Activated naive CD4-positive, alpha-beta T cell treated with anti-CD3 and anti-CD28 coated beads, Interleukin-2, amount 50 U/mL, for 72 hours (primary cell): ENCODE measurements at places on chromosomes 3 and 15. TPM values are rescaled to one million over a fixed set of nuclear protein-coding genes. Genes with fewer than 3 reads are reported as not detected.
A peak's percentile ranks its signal among the peaks of the same experiment; 100 is the strongest.

GASK1A gene
- not detected for total RNA-seq

DNA sequence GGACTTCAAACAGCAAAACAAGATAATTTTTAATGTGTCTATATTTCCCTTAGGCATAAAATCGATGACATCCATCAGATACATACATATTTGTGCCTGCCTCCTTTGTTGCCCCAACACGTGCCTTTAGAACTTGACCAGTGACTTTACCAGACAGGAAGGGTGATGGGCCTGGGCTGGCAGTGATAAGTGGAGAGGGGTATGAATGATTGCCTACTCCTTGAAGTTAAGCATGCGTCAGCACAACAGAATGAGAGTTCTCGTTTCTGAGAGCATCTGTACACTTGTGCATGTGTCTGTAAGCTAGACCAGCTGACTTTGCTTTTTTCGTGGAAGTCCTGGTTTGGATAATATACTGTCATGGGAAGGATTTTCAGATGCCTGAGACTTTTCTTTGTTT, 54.9 kb upstream of the COL6A6 start:
- DNase-seq, result no peak

- no peak for DNase-seq
These were observed 331.5 kb upstream of the SLCO3A1 start for GRCh38 chr15:91521996-91522395.

DNA sequence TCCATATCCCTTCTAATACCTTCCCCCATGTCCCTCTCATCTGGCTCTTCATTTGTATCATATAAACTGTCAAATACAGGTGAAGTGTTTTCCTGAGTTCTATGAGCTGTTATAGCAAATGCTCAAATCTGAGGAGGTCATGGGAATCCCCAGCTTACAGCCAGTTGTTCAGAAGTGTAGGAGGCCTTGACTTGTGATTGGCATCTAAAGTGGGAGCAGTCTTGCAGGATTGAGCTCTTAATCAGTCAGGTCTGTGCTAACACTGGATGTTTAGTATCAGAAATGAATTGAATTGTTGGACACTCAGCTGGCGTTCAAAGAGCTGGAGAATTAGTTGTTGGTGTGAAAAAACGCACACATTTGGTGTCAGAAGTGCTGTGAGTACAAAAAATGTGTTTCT, 65.0 kb downstream of the IFT57 start:
- no peak for DNase-seq

GRCh38 chr3:52317208-52318000, 1.3 kb downstream of the DNAH1 start:
- peak; percentile 61 for DNase-seq

GRCh38 chr3:78963771-78964170, 804.0 kb downstream of the ROBO1 start:
- DNase-seq, result no peak

GRCh38 chr15:98779463-98780071, 131.2 kb downstream of the IGF1R start:
- peak; percentile 82 for DNase-seq

- DNase-seq, result no peak
These were observed 87.8 kb upstream of the MDFIC2 start for GRCh38 chr3:70400194-70400593.

GRCh38 chr3:40989141-40990061, 209.9 kb upstream of the CTNNB1 start:
- DNase-seq, result no peak

KCTD6 gene
- 5.7 TPM for total RNA-seq

TMOD2 gene
- 2.8 TPM for total RNA-seq

DNA sequence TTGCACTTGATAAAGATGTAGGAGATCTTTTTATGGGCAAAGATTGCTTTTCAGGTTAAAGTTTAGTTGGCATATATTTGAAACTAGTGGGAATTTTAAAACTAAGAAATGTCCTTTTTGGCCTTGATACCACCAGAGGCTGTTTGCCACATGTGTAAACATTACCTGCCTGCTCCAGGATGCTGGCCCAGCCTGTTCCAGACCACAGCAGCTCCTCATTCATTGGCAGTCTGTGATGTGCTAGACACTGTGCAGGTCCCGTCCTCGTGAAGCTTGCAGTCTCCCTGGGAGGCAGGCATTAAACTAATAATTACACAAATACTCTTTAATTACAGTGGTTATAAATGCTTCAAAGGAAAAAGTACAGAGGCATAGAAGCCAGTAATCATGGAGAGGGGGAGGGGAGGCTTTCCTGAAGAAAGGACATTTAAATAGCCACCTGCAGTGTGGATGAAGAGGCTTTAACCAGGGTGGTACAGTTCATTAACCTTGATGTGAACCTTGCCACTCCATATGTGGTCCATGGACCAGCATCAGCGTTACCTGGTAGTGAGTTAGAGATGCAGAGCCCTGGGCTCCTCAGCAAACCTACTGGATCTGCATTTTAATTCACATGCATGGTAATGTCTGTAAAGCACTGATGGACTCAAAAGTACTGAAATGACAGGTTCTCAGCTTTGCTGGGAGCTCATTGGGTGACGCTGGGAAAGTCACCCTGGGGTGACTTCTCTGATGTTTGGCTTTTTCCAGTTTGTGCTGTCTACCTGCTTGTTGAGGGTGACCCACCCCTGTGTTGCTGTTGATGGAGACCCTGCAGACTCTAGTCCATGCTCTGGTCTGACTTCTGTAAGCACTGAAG, 5.3 kb downstream of the ZNF710 start:
- no peak for DNase-seq

RHCG gene
- total RNA-seq, result not detected

DAZL gene
- total RNA-seq, result not detected

- DNase-seq, result no peak
These were observed 114.8 kb downstream of the OXNAD1 start for GRCh38 chr3:16379838-16380237.

AGBL1 gene
- not detected for total RNA-seq

DNA sequence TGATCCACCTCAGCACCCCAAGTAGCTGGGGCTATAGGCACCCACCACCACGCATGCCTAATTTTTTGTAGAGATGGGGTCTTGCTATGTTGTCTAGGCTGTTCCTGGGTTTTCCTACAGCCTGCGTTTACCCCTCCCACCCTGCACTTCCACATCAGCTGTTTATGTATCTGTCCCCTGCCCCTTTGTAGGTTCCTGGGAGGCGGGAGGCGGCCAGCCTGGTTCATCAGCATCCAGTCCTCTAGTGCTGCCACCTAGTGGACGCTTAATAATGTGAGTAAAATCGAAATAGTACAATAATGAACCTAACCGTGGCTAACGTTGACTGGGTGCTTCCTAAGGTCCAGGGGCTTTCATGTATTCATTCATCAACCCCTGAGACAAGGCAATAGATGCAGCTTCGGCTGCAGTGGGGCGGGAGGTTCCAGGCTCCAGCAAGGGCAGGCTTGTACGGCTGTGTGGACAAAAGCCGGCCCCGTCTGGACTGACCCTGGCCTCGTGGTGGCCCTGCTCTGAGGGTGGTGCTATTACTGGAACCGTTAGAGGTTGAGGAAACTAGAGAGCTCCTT, 1.2 kb upstream of the LCTL start:
- DNase-seq, result no peak

KY gene
- not detected for total RNA-seq

DNA sequence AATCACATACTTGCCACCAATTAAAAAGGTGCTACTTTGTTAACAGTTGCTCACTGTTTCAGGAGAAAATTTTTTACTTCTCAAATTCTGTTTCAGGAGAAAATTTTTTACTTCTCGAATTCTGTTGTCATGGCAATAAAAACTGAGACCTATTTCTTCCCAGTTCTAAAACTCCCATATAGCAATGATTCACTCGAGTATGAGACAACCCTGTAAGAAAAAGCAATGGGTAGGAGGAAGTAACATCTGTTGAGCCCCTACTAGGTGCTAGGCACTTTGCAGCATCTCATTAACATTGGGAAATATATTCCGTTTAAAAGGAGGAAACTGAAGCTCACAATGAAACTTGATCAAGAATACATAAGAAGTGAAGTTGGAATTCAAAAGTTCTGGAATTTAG, 35.1 kb upstream of the IGSF11 start:
- no peak for DNase-seq

GRCh38 chr3:133988631-133989161, 41.0 kb downstream of the SLCO2A1 start:
- DNase-seq, result no peak

DNA sequence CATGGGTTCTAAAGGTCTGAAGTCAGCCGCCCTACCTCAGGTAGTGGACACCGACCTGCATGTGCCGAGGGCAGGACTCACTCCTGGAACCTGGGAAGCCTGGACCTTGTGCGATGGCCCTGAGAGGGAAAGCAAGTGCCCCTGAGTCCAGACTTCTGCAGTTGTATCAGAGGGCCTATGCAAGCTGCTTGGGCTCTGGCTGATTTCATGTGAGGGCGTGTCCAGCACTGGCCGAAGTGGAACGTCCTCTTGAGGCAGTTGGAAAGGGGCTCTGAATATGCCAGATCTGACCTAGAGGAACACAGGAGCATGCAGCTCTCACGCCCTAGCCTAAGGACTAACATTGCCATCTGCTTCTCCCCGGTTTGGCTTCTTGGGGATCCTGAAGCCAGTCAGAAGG, 2.5 kb upstream of the CAMP start:
- DNase-seq, result no peak

DNA sequence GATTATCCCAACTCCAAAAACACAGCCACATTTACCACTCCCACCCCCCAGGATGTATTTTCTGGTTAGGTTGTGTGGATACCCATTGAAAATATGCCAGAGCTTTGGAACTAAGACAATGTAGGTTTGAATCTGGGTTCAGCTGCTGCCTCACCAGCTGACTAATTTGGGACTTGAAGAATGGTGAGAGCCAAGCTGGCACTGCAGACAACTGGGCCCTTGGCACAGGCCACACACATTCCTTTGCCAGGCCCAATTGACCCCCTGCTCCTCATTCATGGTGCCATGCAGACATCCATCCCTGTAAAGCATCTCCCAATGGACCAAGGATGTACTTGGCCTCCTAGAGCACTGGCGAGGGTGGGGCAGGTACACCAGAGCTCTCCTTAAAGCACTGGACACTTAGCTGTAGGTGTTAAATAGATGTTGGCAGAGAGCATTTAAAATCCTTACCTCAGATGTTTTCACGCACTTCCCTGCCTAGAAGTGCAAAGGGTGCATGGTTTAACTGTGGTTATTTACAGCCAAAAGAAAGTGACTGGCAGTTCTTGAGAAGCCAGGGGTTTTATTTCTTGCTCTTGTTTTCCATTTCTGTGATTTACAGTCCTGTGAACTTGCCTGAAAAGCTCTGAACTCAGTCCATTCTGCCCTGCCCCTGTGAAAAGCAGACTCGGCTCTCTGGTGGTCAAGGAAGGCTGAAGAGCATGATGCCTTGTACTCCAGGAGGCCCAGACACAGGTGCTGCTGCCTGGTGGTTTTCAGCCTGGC, 138.5 kb downstream of the CLSTN2 start:
- DNase-seq, result no peak

DNA sequence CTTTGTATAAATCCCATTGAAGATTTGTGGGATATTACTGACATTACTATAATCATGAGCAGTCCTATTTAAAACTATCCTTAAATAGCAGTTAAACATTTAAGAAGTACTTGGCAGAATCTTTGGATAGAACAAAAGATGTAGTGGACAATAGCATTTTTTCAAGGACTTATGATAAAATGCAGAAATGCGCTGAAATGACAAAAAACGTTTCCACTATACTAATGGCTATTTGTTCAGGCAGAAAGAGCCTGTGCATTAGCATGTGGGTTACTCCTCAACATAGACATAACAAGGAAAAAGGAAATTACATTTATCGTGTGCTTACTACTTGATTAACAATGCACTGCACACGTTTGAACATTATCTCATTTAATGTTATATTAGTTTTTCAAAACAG, 80.7 kb downstream of the GADL1 start:
- no peak for DNase-seq

DNA sequence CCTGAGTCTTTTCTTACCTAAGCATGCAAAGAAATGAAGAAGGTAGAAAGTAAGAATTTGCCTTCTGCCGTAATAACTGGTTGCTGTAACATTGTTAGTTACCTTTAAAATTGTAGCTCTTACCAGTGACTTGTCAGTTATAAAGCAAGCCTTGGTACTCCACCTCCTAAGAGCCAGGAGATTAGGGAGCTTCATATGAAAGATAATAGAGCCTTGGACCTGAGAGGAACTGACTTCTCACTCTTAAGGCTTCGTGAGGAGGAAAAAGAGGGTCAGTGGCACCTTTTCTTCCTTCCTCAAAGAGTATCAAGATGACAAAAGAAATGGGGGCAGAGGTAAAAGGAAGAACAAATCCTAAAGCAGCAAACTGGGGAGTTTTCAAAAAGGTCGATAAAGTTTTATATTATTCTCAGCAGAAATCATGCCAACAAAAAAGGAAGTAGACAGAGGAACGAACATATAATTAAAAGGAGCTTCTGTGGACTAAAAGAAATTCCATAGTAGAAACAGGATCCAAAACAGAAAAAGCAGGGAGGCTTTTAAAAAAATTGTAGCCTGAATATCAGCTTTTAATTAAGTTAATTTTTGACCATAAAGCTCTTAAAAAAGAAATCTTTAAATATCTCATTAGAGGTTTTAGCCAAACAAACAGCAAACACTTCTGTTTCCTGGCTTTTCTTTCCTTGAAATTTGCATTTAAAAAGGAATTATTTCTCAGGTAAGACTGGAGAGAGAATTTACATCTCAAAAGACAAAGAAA, 847.1 kb upstream of the ALCAM start:
- DNase-seq, result no peak

DNA sequence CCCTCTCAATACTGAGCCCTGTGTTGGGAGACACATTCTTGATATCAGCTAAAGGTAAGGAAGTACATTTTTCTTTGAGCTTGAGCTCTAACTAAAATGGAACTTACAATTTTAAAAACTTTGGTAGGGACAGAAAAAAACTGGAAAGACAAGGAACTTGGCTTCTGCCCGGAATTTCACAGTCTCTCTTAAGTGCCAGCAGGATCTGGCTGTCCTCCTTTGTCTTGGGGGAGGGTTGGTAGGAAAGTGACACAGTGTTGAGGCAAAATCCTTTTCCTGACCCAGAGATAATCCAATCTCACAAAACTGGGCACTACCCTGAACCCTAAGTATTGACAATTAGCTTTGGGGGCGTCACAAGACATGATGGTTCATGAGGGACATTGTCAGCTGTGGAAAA, 45.3 kb downstream of the ZPLD1 start:
- DNase-seq, result no peak
